ENCODE measurements at places on chromosomes 3 and 15.

GRCh38 chr3:26560081-26560480 lies 62.5 kb upstream of the LRRC3B start:
- no peak for DNase-seq

GRCh38 chr3:76941376-76941775 lies 98.5 kb upstream of the ROBO2 start:
- no peak for DNase-seq

- DNase-seq: peak; percentile 82
Measured at GRCh38 chr3:122977746-122978466, 49.7 kb downstream of the SEMA5B start.

DNA sequence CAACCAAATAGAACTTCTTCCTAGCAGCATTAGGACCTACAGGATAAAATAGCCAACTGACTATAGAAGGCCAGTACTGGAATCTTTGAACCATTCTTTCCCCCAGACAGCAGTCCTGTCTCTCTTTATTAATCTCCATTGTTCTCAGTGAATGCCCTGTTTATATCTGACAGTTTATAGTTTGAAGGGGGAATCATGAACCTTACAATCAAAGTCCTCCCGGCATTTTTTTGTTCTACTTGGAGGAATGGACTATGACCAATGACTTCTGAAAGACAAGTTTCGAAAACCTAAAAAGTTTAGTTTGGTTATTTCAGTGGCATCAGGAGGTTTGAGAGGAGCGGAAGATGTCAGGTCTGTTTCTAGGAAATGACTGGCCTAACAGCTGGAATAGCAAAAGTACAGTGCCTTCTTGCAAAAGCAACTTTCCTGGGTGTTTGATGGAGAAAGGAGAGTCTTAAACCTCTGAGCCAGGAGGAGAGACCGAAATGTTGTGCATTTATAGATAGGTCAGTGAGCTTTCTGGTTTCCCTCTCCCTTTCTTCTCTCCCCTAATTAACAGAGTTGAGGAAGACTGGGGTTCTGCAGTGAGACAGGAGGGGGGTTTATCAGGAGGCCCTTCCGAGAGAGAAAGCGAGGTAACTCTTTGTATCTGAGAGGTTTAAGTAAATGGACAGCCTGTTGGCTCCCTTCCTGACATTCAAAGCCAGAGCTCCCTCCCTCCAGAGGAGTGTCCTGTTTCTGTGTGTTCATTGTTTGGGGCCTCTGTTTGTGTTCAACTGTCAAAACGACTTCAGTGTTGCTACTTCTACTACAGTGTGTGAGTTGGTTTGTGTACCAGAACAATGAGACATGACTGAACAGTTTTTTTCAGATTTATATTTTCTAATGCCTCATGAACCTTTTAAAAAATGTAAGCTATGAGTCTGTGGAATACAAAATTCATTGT lies 383.0 kb upstream of the RARB start:
- DNase-seq: no peak

GRCh38 chr15:51493892-51494291 lies 128.7 kb downstream of the DMXL2 start:
- DNase-seq: no peak

- DNase-seq: no peak
Measured at GRCh38 chr3:14175383-14176037, 2.9 kb downstream of the XPC start.

- DNase-seq: peak; percentile 2
Measured at GRCh38 chr3:167882057-167882667, 146.6 kb downstream of the SERPINI1 start.

GRCh38 chr15:62850318-62850717 lies 192.2 kb upstream of the TPM1 start:
- DNase-seq: no peak

DNA sequence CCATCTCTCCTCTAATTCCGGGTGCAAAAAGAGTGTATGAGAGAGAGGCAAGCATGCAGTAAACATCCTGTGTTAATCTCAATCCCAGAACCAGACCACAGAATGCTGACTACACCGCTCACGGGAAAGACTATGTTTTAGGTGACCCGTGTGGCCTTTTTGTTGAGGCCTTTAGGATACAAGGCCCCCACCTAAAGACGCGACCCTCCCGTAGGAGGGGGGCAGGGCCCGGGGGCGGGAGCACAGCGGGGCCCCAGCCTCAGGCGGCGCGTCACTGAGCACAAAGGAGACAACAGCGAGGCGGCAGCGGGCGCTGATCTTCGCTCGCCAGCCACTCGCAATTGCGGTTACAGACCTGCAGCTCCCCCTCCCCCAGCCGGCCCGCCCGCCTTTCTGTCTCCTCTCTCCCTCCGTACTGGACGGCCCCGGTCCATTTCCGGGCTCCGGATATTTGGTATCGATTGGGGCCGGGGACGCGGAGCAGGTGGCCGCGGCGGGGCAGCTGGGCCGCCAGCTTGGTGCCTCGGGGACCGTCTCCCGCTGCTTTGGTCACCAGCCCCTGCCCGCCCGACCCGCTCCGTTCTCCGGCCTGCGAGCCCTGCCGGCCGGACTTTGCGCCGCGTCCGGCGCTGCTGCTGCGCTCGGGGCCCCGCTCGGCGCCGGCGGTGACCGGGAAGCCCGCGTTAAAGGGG lies at the start of gene CCDC50:
TSS of gene CCDC50 (plus strand) at position 433 of the 692 bp plus-strand sequence. CDS start 281 bp downstream, outside the sequence.
- peak; percentile 65 for DNase-seq

GRCh38 chr3:194382196-194382891 lies 12.8 kb upstream of the LRRC15 start:
- no peak for DNase-seq

DNA sequence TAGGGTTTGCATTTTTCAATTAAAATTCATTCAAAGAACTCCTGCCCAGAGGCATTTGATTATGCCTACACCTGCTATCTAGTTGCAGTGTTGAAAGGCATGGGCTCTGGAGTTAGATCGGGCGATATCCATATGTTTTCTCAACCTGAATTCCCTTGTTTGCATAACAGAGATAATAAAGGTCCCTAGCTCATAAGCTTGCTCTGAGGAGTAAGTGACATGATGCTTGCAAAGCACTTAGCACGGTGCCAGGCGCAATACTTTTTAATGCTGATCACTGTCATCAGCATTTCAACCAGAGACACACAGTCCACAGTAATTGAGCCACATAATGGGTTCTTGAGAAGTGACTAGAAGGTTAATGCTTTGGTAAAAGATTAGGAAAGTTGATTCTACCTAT lies 106.3 kb upstream of the SAMMSON start:
- DNase-seq: no peak

DNA sequence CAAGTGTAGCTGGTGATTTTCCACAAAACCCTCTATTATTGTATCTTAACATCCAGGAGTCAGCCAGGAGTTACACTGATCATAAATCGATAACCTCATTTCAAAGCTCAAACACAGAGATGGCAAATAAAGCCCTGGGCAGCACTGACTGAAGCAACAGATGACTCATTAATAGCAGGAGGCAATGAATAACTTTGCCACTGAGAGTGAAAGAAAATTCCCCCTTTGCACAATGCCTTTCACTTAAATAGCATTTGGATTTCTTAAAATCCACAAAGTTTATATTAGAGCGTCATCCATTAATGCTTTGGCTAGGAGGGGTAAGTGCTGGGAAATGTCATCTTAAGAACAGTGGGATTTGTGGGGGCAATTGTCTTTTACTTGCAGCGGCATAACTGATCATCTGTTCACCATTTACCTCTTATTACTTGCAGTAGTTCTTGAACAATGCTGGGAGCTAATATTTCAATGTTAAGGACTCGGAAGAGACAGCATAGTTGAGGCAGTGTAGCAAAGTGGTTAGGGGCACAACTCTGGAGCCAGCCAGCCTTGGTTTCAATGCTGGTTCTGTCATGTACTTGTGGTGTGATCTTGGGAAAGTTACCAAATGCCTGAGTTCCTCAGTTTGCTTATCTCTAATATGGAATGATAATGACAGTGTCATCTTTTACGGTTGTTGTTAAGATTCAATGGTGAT lies 630.4 kb upstream of the TBL1XR1 start:
- DNase-seq: peak; percentile 15

- DNase-seq: no peak
Measured at GRCh38 chr3:55000546-55000945, 72.7 kb upstream of the LRTM1 start.

DNA sequence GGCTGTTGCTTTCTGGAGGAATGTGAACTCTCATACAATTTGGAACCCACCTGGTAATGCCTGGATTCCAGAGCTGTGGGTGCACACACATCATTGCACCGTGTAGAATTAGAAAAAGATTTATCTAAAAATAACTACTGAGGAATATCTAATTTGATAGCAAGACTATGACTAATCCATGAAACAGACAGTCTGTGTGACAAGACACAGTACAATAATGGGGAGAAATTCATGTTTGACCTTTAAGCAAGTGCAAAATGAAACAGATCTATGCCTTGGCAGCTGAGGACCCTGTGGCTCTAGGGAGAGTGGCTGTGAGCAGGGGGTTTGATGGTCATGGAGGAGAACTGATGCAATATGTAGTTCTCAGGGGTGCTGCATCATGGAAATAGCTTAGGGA lies 7.9 kb upstream of the DOCK3 start:
- DNase-seq: no peak

GRCh38 chr3:51975852-51976549 lies 1.1 kb downstream of the ABHD14A start:
- DNase-seq: no peak

GRCh38 chr15:31511707-31512310 lies 185.2 kb downstream of the KLF13 start:
- DNase-seq: no peak

DNA sequence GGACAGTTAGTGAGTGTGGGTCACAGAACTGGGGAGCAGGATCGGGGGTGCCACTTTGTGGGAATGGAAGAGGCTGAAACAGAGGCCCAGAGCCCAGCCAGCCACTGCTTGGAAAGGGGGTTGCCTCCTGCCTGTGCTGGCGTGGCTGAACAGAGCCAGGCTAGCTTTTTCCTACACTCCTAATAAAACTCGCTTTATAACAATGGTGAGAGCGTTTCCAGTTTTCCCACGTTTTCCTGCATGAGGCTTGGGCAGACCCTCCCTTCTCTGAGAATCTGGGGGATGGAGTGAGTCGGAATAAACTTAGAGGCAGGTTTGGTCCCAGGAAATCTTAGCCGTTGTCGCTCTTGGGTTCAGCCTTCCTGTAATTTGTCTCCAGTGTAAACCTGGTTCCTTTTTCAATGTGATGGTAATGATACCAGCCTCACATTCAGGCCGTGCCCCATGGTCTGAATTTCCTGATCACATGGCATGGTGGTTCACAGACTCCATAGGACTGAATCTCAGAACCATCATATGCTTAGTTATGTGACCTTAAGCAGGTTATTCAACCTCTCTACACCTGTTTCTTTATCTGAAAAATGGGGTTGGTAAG lies 6.5 kb upstream of the FGD5 start:
- DNase-seq: no peak

DNA sequence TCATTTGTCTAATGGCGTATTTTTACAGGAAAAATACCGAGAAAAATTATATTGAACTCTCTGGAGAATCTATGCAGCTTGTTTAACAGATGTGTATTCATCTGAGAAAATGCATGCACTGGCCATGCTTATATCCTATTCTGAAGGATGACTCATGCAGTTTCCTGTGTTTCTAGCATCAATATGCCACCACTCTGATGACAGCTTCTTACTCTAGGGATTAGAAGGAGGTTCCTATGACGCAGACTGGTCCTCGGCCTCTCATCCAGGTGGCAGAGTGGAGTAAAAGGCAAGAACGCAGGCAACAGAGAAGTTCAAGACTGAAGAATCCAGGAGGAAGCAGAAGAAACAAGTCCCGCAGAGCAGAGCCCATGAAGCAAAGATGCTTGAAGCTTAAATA lies 910.0 kb upstream of the ROBO1 start:
- DNase-seq: no peak

GRCh38 chr3:149282322-149282721 lies 51.1 kb downstream of the TM4SF18 start:
- DNase-seq: no peak

DNA sequence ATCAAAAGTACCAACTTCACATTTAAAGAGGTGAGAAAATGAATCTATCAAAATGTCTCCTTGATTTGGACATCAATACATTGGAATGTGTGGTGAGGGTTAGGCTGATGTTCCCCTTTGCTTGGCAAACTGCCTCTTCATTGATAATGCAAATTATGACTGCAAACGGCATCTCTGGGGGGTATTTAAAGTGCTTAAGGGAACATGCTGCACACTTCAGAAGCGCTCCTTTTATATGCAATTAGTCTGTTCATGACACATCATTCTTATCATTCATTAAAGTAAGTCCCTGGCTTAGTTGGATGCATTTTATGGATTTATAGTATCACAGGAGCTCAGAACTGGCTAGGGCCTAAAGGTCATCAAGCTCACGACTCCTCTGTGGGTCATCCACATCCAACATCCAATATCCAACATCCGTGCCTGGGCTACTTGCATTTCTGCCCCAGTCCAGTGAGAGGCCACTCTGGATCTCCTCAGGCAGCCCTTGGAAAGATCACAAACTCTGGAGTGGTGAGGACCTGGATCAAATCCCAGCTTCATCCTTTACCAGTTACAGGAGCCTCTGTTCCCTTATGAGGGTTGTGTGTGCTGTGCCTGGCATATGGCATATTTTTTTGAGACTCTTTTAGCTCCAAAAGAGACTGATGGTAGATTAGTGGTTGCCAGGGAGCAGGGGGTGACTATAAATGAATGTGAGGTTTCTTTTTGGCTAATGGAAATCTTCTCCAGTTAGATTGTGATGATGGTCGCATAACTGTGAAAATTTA lies 136.8 kb upstream of the FOXB1 start:
- no peak for DNase-seq

DNA sequence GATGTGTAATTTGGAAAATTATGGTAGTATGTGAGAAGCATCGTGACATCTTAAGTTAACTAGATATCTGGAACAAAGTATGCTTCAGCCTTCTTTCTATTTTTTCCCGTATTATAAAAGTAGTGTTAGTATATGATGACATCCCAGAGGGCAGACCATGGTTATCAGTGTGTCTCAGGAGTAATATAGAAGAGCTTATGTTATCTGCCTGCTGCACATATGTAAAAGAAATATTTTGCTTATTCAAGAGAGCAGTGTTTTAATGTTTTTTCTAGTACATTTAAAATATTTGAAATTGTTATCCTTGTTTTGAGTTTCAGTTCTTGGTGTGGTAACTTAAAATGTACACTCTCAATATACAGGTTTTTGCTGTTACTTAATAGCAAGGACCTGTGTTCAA lies 24.1 kb downstream of the PLCL2 start:
- no peak for DNase-seq

DNA sequence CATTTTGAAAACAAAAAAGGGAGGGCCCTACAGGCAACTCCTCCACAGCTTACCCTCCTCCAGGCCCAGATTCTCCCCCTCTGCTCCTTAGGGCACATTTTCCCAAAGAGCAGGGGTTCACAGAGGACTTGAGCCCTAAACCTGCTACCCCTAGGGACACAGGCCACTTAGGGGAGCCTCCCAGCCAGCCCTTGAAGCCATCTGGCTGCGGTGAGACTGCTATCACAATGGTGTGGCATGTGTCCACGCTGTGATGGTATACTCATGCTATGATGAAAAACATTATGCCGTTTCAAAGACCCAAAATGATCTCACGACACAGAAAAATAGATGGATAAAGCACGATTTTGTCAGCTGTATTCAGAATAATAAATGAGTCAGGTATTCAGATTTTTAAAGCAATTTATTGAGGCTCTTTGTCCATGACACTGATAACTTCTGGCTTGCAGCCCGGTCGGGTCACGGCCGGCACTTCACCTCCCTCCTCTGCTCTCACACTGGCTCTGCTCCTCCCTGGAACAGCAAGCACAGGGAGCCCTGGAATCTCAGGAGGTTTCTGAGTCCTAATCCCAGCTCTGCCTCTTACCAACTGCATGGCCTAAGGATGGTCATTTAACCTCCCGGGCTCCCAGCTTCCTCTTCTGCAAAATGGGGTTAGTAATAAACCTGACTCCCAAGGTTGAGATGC lies 115.3 kb downstream of the MEGF11 start:
- DNase-seq: no peak
